ENCODE measurements at places on chromosomes 3 and 15. TPM values are rescaled to one million over a fixed set of nuclear protein-coding genes. Genes with fewer than 3 reads are reported as not detected.

Gene SLC22A13
- 0.85 TPM for total RNA-seq

Gene SKOR1
- 2.1 TPM for total RNA-seq

Gene CLDN18
- total RNA-seq, result not detected

Gene UNC13C
- not detected for total RNA-seq

Gene GOLGA8T
- total RNA-seq, result 4.0 TPM

Gene ZNF501
- 0.40 TPM for total RNA-seq

Gene IL20RB
- 2.8 TPM for total RNA-seq

Data from natural killer cell (primary cell).